T-helper 1 cell treated with Interleukin-12 subunit alpha and Interleukin-12 subunit beta and Interleukin-4 antibody, amounts not matched to agents 30 ng/mL and 1 ng/mL, for 36 hours (primary cell): ENCODE measurements at places on chromosomes 12 and 14. TPM values are rescaled to one million over a fixed set of nuclear protein-coding genes. Genes with fewer than 3 reads are reported as not detected.

INHBE gene
- total RNA-seq = 0.07 TPM in 1 of 2 replicates, not detected in the other

PLEKHH1 gene
- 0.71 and 1.1 TPM in 2 replicates for total RNA-seq

GARIN6 gene
- not detected in 2 replicates for total RNA-seq

MANSC4 gene
- total RNA-seq = not detected in 2 replicates

KRT2 gene
- total RNA-seq = 0.20 and 0.27 TPM in 2 replicates

POLE2 gene
- total RNA-seq = 23.9 and 25.5 TPM in 2 replicates

CD27 gene
- total RNA-seq = 88.3 and 89.8 TPM in 2 replicates

MYH6 gene
- 0.56 and 1.2 TPM in 2 replicates for total RNA-seq

CHD8 gene
- 135 and 141 TPM in 2 replicates for total RNA-seq

BTBD7 gene
- total RNA-seq = 20.3 and 25.1 TPM in 2 replicates
